Inflammatory macrophage (primary cell): ENCODE measurements at places on chromosomes 1 and 21.

GRCh38 chr1:7991504-7992440 is 30.3 kb downstream of the PARK7 start:
- DNase-seq, result no peak

DNA sequence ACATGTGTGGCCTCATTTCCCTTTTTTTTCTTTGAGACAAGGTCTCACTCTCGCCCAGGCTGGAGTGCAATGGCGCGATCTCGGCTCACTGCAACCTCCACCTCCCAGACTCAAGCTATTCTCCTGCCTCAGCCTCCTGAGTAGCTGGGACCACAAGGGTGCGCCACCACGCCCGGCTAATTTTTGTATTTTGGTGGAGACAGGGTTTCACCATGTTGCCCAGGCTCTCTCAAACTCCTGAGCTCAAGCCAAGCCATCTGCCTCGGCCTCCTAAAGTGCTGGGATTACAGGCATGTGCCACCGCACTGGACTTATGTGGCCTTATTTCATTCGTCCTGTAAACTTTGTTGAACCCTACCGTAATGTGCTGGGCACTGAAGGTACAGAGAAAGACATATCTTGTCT is 569 bp upstream of the WARS2 start:
- peak; percentile 5 for DNase-seq

DNA sequence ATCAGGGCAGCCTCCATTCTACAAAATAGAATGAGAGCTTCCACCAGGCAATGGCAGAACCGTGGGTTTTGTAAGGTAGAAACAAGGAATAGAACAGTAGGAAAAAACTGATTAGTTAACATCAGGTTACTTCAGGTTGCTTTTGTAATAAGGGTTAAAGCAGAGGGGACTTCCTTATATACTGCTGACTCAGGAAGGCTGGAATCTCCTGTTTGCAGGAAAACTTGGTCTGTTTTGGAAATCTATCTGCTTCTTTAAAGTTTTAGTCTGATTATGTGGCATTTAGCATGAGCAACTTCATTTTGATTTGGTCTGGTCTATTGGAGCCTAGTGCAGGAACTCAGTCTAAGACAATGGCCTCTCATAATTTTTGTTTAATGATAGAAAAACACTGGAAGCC is 32.7 kb upstream of the RAB4A start:
- DNase-seq, result no peak

DNA sequence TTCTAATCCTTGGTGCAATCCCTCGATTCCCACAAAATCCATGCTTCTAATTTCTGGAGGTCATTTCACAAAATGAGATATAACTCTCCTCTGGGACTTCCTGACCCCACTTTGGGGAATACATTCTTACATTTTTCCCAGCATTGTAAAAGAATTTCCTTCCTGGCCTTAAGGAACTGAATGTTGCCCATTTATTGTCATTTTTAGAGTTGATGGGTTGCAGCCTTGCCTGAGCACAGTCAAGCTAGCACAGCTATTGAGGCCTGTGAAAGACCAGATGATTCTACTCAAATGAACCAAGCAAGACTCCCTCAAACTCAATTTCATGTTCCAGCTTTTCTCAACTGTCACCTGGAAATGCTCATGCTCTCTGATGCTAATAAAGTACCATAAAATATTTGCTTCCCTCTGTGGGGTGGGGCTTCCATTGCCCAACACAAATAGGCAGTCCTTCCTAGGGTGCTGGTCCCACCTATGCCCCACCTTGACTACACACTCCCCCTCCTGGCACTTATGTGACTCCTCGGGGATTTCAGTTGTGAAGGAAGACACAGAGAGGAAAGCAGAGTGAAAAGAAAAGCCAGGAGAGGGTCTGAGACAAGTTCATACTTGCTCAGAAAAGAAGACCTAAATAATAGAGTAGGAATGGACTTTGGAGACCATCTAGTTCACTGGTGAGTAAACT is 24.0 kb upstream of the CDC7 start:
- no peak for DNase-seq

DNA sequence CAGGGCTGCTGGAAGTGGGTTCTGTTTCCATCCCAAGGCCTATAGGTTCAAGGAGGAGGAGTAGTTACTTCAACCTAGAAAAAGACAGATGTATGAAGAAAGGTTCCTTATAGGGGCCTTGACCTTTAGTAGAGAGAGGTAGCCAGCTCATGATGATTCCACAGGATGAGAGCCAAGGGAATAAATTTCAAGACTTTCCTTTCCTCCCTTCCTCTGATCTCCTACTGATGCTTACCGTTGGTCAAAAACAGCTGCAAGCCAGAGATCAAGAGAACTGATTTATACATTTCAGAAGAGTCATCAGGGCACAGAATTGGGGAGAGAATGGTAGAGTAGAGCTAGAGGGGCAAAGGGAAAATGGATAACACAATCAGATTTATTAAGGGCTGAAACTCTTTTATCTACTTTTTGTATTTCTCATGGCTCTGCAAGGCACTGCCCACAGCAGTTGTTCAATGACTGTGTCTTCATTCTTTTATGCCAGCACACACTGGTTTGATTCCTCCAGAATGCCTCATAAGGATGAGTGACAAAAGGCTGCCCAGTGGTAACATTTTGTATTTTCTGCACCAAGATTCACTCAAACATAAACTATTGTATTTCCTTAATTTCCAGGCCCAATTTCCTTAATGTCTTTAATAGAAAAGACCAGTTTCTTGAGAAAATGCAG is 37.4 kb downstream of the AK5 start:
- DNase-seq, result no peak

DNA sequence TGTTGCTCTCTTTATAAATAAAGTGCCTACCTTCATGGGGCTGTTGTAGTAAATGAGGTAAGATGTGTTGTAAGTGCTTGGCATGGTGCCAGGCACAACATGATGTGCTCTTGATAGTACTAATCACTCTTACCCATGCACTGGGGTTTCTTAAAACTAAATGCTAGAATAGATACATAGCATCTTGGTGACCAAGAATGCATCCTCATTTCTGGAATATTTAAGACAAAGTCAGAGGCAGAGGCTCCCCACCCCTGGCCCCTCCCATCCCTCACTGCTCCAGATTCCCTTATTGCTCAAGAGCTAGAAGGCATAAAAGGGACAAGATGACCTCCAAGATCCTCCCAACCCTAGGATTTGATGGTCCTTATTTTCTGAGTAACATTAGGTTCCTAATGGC is 61.3 kb downstream of the GLUL start:
- DNase-seq, result no peak

DNA sequence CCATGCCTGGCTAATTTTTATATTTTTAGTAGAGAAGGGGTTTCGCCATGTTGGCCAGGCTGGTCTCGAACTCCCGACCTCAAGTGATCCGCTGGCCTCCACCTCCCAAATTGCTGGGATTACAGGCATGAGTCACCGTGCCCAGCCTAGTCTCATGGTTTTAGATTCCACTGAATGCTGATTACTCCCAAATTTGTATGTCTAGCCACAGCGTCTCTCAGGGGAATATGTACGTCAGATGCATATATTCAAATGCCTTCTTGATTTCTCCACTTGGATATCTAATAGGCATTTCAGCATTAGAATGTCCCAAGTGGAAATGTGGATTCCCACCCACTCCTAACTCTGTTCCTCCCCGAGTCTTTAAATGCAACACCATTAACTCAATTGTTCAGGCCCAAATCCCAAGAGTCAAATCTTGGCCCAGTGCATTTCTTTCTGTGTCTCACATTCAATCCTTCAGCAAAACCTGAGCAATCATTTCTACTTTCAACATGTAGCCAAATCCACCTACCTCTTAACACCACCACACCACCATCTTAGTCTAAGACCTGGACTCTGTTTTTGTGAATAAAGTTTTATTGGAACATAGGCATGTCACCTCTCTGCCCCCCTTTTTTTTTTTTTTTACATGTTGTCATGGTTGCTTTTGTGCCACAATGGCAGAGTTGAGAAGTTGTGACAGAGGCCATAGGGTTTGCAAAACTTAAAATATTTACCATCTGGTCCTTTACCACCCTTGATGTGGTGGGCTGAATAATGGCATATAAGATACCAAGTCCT is 9.8 kb upstream of the CAMTA1 start:
- no peak for DNase-seq

- DNase-seq, result peak; percentile 75
These were observed 49.5 kb downstream of the KIAA1614 start for GRCh38 chr1:180962178-180962577.

- DNase-seq, result no peak
These were observed 46.0 kb downstream of the IARS2 start for GRCh38 chr1:220139966-220140365.

GRCh38 chr1:177413982-177414596 is 243.3 kb downstream of the BRINP2 start:
- DNase-seq, result no peak

DNA sequence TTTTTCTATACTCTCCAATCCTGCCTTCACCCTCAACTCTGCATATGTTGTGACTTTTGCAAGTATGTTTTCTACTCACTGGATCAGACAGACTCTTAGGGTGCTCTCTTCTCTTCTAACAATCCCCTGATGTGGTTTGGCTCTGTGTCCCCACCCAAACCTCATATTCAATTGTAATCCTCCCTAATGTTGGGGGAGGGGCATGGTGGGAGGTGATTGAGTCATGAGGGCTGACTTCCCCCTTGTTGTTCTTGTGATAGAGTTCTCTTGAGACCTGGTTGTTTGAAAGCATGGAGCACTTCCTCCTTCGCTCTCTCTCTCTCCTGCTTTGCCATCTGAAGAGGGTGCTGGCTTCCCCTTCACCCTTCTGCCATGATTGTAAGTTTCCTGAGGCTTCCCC is 148.9 kb upstream of the IGSF21 start:
- no peak for DNase-seq

DNA sequence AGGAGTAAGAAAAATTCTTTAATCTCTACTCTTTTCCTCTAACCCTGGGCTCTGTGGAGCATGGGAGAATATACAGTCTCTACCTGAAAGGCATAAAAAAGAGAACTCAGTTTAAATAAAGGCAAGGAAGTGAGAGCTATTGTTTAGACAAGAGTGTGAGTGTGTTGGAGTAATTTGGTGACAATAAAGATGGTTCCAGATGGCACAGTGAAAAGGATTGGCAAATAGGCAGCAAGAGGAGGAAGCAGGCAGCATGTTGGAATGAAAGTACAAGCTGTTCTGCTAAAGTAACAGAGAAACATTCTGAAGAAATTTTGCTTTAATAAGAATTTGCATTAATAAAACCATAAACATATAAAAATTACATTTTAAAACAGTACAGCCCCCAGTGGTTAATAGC is 163.4 kb downstream of the DNM3 start:
- no peak for DNase-seq

DNA sequence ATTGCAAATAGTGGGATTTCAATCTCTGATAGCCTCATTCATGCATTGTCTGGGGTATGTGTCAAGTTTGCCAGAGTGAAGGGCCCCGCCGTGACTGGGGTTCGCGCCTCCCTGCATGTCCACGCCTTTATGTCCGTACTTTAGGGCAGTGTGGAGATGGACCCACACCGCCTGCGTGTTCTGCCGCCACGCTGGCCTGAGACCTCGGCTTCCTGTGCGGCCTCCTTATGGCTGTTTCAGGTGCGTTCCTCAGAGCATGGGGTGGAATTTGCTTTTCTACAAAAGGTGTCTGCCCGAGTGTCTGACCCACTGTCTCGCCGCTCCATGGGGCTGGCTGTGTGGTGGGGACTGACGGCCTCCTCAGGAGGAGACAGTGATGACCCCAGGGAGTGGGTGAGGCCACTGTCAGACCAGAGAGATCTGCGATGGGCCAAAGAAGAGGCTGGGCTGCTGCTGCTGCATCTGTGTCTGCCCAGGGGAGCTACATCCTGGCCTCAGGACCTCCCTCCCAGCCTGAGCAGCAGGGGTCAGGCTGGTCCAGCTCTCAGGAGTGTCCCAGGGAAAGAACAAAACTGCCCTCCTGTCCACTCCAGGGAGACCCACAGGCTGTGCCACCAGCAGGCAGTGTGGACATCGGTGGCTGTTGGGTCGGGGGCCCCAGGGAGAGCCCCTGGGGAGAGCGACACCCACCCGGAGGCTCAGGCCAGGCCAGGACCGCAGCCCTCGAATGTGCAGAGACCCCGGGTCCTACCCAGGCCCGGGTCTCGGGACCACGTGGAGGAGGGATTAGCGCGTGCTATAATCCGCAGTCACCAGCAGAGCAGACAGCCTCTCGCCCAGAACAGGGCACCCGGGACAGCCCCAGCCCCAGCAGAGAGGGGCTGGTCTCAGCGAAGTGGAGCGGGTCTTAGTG is 9.8 kb upstream of the SLC19A1 start:
- DNase-seq, result no peak

- no peak for DNase-seq
These were observed 38.1 kb downstream of the TMED5 start for GRCh38 chr1:93142161-93142560.

- DNase-seq, result no peak
These were observed 508.8 kb upstream of the ZP4 start for GRCh38 chr1:238399558-238399957.

DNA sequence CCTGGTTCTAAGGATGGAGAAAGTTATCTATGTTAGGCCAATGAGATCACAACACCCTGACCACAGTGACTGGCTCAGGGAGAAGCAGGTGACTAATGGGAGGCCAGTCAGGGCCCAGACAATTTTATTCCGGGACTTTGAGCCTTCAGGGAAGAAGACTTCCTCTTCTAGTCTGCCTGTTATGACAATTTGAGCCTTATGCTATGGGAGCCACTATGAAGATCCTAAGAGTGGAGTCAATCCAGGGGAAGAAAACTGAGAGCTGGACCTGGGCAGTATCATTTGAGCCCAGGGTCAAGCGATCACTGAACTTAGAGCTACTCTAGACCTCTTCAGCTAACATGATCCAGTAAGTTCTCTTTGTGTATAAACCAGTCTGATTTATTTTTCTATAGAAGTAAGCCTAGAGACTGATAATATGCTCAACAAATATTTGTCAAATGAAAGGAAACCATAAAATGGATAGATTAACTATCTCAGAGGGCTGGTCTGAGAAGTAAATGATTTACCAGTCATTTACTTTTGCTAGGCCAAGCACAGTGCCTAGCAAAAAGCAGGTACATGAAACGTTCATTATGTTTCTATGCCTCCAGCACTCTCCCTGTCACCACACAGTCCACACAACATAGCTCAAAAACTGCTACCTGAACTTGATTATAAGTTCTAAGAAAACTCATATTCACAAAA is 4.2 kb upstream of the C1orf141 start:
- no peak for DNase-seq

DNA sequence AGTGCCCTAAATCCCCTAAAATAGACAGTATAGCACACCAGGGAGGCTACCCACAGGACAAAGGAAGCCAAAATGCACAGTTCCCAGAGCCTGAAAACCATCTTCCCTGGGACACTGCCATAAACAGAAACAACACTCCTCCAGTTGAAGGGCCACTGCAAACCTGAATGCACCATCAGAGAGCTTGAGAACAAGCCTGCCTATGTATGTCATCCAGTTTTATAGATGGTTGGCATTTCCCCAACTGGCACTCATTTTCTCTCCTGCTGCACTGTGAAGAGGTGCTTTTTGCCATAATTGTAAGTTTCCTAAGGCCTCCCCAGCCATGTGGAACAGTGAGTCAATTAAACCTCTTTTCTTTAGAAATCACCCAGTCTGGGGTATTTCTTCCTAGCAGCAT is 169.0 kb downstream of the AGBL4 start:
- no peak for DNase-seq
